ENCODE measurements at places on chromosomes 1 and 21.

GRCh38 chr1:91427741-91428140 lies 23.1 kb upstream of the HFM1 start:
- no peak for DNase-seq

DNA sequence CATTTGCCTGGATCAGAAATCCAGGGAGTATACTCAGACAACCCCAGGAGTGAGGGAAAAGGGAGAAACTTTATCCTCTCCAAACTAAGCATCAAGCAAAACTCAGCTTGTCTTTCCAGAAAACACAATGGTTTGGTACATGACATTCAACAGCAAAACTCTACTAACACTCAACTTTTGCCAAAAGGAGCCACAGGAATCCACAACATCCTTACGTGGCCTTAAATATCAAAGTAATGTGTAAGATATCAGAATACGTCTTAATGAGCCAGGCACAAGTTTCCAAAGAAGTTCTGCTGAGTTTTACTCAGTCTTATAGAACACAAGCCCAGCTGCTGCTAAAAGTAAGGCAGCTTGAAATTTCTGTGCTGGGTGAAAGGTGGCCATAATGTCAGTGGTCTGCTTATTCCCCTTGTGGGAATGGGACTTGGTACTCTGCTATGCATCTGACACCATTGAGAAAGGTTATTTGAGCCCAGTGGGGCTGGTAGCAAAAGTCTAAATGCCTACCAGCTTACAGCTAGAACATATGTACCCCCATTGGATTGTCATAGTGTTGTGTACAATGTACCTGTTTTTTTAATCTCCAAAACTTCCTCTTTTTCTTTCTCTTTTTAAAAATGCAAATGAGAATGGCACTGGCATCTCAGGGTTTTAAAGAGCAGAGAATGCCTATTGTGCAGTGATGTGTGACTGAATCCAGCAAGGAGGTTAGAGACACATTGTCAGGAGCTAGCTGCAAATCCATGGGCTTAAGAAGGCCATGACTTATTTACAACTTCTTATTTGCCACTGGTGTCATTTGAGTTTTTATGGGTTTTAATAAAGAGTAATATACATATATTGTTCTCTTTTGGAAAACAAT lies 62.0 kb upstream of the ST6GALNAC3 start:
- DNase-seq, result no peak

GRCh38 chr21:39232861-39233291 lies 49.6 kb upstream of the PSMG1 start:
- DNase-seq, result no peak

GRCh38 chr1:23634840-23635651 lies 56.6 kb upstream of the RPL11 start:
- peak; percentile 56 for DNase-seq

DNA sequence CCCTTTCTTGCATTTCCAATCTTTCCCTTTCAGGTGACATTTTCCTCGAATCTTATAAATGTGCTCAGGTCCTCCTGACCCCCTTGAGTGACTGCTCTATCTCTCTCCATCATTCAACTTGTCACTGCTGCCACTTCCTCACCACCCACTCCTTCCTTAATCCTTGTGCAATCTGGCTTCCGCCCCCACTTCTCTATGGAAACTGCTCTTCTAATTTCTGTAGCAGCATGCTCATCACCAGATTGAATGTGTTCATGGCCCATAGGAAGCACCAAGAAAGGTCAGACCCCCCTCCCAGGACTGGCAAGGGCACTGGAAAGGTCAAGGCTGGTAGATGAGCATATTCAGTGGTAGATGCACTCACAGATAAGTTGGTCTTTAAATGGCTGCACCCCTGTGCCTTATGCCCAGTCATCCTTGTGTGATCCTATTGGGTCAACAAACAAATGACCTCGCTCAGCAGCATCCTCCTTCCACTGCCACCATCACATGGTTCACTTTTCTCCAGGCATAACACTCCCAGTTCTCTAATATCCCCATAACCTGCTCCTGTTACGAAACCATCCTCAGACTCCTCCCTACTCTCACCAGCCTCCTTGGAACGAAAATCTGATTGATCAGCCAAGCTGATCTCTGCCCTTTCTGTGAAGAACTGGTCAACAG lies 288.5 kb upstream of the POU3F1 start:
- DNase-seq, result no peak

GRCh38 chr21:26451081-26451740 lies 121.9 kb downstream of the CYYR1 start:
- DNase-seq, result no peak

DNA sequence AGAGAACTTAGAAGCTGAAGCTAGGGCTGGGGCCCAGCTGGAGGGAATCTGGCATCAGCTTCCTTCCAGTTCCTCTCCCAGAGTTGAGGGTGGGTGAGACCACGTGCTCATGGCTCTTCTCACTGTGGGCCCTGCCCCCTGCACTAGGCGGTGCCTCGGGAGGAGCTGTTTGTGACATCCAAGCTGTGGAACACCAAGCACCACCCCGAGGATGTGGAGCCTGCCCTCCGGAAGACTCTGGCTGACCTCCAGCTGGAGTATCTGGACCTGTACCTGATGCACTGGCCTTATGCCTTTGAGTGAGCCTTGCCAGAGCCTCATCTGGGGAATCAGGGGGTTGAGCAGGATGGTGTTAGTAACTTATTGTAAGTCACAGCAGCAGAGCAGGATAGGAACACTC lies 16.1 kb downstream of the AKR1A1 start:
- no peak for DNase-seq

DNA sequence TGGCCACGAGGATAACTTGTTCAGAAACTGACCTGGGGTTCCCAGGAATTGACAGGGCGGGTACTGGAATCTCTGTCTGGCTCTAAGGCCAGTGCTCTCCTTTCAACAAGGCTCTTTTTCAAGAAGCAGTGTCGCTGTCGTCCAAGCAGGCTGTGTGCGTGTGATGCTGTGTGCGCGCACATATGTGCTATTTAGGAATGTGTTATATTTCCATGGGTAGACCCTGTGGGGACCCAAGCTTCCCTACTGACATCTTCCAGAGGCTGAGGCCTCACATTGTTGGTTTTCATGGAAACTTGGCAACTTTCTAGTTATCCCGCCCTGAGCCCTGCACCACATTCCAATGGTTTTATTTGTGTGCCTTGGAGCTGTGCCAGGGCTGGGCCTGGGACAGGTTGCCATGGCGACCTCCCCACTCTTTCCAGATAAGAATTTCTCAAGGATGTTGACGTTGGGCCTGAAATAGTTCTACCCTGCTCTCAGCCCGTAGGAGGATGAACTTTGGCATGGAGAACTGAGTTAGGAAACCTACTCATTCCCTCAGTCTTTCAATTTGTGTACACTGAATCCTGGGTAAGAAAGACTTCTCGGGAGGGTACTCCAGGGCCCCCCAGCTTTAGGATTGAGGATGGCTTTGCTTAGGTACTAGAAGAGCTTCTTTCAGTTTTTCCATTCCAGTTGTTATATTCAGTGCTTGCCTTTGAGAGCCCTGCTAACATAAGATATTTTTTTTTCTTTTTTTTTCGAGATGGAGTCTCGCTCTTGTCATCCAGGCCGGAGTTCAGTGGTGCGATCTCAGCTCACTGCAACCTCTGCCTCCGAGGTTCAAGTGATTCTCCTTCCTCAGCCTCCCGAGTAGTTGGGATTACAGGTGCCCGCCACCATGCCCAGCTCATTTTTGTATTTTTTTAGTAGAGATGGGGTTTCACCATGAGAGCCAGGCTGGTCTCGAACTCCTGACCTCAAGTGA lies 38.8 kb upstream of the SRSF10 start:
- peak; percentile 96 for DNase-seq

DNA sequence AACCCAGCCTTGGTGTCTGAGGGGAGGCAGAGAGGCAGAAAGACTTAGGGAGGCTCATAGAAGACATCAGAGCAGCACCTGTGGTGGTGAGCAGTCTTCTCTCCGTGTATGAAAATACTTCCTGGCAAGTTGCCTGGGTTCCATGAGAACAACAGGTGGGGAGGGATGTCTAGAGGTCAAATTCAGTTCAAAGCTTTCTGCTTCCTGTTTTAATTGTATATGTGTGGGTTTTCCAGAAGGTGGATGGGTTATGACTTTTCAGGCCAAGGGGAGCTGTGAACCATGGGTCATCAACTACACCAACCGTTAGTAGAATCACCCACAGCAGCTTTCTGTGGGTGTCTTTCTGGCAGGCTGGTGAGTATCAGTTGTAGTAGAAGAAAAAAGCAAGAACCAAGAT lies 4.1 kb upstream of the FCRL2 start:
- no peak for DNase-seq

GRCh38 chr1:2804628-2805351 lies 3.3 kb upstream of the TTC34 start:
- DNase-seq, result no peak

- no peak for DNase-seq
Measured at GRCh38 chr1:17640393-17640792, 100.9 kb downstream of the ARHGEF10L start.

DNA sequence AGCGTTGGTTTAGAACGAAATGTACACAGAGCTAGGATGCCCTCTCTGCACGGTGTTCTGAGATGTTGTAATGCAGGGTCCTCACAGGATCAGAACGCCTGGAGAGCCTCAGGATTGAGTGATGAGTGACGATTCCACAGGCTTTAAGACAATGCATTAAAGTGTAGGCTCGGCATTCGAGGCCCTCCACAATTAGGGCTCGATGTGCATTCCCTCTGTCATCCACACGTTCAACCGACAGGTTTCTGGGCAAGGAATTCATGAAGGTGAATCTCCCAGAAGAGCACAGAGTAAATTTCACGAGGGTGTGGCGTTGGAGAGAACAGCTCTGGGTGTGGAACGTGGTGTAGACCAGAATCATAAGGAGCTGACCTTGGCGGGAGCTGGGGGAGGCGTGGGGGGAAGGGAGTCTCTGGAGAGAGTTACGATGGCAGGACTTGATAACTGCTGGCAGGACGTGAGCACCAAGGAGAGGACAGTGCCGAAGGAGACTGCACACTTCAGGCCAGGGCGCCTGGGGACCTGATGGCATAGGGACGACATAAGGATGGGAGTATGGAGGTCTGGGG lies 51.0 kb upstream of the EFHD2 start:
- no peak for DNase-seq

- no peak for DNase-seq
Measured at GRCh38 chr1:45205011-45205909, 1.1 kb downstream of the ZSWIM5 start.

DNA sequence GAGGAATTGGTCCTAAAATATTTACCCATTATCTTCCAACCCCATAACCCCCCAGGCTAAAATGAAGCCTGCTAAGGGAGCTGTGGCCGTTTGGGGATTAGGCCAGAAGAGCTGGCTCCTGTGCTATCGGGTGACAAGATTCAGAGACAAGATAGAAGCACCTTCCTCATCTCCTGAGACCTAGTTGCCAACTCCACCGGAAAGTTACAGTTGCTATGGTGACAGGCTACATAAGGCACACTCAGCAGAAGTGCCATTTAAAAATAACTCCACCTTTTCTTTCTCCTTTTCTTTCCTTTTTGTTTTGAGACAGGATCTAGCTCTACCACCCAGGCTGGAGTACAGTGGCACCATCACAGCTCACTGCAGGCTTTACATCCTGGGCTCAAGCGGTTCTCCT lies 43.6 kb upstream of the ROR1 start:
- DNase-seq, result no peak

- DNase-seq, result no peak
Measured at GRCh38 chr1:211986628-211987254, 48.6 kb downstream of the INTS7 start.

DNA sequence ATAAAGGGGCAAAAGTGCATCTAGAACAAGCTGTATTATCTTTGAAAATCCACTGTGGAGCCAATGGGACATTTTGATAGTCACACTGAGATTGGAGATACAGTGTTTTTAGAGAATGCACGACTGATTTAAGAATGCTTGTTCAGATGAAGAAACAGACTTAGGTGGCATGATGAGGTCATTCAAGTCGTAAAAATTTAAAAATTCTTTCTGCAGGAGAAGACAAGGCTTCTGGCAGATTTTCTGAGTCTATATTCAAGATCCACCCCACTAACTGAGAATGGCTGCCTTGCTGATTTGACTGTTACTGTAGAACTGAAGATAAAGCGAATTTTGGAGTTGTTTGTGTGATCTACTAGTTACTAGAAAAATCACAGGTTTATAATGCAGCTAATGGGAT lies 310.6 kb downstream of the LRRC7 start:
- DNase-seq, result no peak

GRCh38 chr1:107529511-107530149 lies 388.8 kb downstream of the NTNG1 start:
- DNase-seq, result peak; percentile 77

DNA sequence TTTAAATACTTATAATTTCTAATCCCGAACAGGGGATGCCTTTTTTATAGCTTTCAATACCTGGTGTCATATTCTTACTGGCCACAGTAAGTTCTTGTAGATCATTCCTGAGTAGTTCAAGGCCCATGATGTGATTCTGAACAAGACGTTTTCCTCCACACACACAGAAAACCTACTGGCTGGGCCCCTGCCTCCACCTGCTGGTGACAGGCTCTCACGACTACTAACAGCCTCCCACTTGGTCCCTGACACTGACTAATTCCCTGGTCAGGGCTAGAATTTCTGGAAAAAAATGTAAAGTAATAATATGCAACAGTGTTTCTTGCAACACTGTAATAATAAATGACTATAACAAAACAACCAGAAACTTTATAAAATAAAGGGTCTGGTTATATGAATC lies 50.4 kb upstream of the RIPK4 start:
- DNase-seq, result peak; percentile 77

DNA sequence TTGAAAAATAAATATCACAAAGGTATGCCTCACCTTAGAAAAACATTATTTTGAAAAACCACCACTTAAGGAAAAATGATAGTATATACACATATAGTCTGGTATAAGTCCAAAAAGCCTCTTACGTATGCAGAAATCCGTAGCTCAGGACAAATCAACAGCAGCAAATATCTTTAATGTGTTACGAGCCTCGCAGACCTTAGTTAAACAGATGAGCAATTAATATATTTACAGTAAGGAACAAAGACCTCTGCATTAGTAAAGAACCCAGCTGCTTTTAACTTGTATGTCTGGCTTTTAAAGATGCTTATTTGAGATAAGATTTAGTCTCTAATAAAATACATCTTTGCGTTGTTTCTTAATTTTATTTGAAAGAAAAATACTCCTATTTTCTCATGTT lies 79.9 kb upstream of the CHRM3 start:
- no peak for DNase-seq

GRCh38 chr21:22762463-22762862 lies 1764.3 kb downstream of the NCAM2 start:
- DNase-seq, result no peak

GRCh38 chr1:183590244-183591191 lies at the start of gene NCF2:
Gene NCF2 (minus strand): TSS chr1:183590459. CDS start chr1:183590329, 130 bp downstream.
- DNase-seq, result peak; percentile 32

GRCh38 chr1:225747566-225747965 lies 30.1 kb upstream of the SRP9 start:
- DNase-seq, result no peak

GRCh38 chr1:43707190-43708001 lies at the start of gene ST3GAL3:
Gene ST3GAL3 (plus strand): TSS chr1:43707536. CDS start chr1:43736263, 28,727 bp downstream.
- DNase-seq, result peak; percentile 91

DNA sequence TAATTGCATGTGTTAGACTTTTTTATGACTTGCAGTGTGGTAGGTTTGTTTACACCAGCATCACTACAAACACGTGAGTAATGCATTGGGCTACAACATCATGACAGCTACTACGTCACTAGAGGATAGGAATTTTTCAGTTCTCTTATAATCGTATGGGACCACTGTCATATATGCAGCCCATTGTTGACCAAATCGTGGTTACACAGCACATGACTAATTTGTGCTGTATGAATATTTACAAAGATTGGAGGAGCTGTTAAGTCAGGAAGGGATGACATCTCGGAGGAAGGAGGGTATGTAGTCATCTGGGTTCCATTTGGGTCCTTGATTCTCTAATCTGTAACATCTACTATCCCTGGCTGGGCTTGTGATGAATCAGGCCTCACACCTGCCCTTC lies 270.9 kb downstream of the TNR start:
- DNase-seq, result peak; percentile 88
